ENCODE measurements at places on chromosomes 6 and 20. TPM values are rescaled to one million over a fixed set of nuclear protein-coding genes. Genes with fewer than 3 reads are reported as not detected.

The PRR18 gene
- total RNA-seq = not detected

DNA sequence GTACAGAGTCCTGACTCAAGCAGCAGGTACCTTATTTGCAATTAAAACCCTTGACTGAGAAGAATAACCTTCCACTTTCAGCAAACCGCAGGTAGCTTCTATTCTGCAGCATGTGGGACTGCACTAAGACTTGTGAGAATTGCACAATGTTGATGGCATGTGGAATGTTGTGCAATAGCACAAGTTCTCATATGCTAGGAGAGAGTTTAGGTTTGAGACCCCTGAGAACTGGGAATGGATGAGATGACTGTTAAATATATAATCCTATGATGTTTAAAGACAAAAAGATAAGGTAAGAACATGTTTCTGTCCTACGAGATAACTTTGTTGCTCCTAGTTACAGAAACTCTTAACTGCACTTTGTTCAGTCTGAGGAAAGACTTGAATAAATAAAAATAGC lies 194.6 kb downstream of the OTOR start:
- DNase-seq = no peak

The BNIP5 gene
- 14.4 TPM for total RNA-seq

GRCh38 chr6:164095056-164095455 lies 680.5 kb downstream of the QKI start:
- DNase-seq = no peak

The CRISP2 gene
- not detected for total RNA-seq

- no peak for DNase-seq
These were observed 9.9 kb downstream of the DNMT3B start for GRCh38 chr20:32772046-32772445.

The SLC24A3 gene
- 3.2 TPM for total RNA-seq

GRCh38 chr6:45965007-45965406 lies 50.7 kb downstream of the CLIC5 start:
- DNase-seq = no peak

GRCh38 chr6:47303861-47304260 lies 5.8 kb downstream of the TNFRSF21 start:
- DNase-seq = no peak

GRCh38 chr6:54037277-54037779 lies 73.9 kb upstream of the MLIP start:
- DNase-seq = no peak

- DNase-seq = no peak
These were observed 20.4 kb downstream of the TCP11 start for GRCh38 chr6:35120746-35121145.

The PPP1R10 gene
- 74.8 TPM for total RNA-seq

The SRPK1 gene
- 95.1 TPM for total RNA-seq

DNA sequence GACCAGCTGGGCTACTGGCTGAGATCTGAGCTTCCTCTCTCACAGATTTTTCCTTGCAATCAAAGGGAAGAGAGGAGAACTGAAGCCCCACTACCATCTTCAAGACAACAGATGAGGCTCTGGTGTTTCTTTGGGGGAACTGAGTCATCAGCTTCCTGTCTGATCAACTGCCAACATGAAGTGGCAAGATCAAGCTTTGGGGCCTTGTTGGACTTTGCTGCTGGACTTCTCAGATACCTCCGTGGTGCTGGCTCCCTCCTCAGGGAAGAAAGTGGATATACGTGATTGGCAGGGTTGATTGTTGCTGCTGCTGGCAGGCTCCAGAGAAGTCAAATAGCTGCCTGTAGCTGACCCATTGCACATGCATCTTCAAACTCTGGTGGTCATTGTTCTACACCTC lies 3.6 kb upstream of the TOX2 start:
- DNase-seq = no peak

The PCNA gene
- total RNA-seq = 61.5 TPM

- DNase-seq = no peak
These were observed 25.4 kb downstream of the FBXO9 start for GRCh38 chr6:53090576-53090975.

The OR2H1 gene
- not detected for total RNA-seq

DNA sequence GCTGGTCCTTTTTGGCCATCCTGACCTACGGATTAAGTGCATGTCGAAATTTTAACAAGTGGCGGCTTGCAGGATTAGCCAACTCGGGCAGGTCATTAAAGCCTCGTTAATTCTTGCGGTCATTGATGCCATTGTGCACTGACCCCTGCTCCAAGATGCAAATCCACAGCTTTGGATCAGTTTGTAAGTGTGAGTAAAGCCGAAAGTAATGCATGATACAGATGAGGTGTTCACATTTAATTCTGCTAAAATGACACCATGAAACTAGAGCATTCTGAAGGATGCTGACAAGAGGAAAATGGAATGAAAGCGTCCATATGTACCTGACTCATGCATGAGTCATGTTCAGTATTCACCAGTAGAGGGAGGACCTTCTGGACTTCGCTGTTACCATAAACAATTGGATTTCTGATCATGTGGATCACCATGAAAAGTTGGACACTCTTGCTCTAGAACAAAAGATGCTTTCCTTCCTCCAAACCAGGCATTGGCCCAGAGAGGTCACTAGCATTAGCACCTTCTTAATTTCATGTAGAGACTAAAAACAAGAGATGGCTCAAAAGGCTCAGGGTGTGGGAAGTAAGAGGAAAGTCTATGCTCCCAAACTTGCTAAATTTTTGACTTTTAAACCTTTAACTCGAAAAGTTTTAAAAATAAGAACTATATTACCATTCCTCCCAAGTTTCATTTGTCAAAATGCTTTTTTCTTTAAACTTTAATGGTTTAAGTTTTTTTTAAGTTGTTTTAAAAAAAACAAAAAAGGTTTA lies 48.0 kb downstream of the MUC22 start:
- no peak for DNase-seq

DNA sequence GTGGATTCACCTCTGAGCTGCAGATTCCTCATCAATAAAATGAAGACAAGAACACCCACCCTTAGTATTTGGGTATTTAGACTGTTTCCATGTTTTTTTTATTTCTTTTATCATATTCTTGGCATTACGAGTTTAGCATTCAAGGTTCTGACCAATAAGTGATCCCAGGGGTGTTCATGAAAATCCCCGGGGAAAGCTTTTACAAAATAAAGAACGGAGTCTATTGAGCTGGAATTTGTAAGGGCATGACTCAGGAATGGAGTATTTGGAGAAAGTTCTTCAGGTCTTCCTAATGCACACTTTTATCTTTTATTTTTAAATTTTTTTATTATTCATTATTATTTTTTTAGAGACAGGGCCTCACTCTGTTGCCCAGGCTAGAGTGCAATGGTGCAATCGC lies 19.4 kb upstream of the TOX2 start:
- no peak for DNase-seq

The TNFRSF21 gene
- total RNA-seq = 67.7 TPM

The LY6G6F gene
- total RNA-seq = not detected

The CD83 gene
- total RNA-seq = 1.3 TPM

The SUPT3H gene
- 2.0 TPM for total RNA-seq

GRCh38 chr20:62168890-62169435 lies 13.9 kb upstream of the MTG2 start:
- DNase-seq = no peak

DNA sequence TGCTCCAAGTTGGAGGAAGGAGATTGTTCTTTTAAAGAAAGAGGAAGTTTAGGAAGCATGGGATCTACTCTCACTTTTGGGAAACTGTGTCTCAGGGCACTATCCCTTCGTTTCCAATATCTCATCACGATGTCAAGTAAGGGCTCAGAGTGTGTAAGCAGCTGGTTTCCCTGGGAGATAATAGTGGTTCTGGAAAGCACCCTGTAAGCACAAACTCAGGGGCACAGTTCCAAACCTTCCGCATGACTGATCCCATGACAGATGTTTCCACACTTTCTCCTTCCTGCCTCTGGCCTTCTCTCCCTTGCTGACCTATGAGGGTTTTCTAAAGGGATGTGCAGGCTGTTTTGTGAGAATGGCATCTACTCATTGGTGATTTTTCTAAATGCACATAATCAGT lies 33.9 kb downstream of the ADTRP start:
- peak; percentile 51 for DNase-seq

- no peak for DNase-seq
These were observed 930.1 kb upstream of the MAN1A1 start for GRCh38 chr6:120279466-120280167.

DNA sequence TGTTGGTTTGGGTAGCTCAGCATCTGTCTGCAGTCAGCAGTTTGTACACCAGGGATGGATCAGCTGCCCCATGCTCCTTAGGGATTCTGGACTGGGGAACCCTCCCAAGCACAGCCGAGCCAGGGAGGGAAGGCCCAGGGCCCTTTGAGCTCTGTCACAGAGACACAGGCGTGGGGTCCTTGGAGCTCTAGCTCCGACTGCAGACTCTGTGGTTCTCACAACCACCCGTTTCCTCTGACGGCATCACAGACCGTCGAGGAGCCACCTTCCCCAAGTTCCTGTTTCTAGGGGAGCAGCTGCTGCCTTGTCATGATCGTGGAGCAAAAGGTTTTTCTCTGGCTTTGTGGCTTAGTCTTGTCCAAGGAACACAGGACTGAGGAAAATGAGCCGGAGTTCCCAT lies at the start of gene SLA2:
TSS of gene SLA2 (minus strand) at position 199 of the 400 bp plus-strand sequence. CDS start 4,861 bp downstream, outside the sequence.
- peak; percentile 47 for DNase-seq

- no peak for DNase-seq
These were observed 600.3 kb downstream of the CDH26 start for GRCh38 chr20:60558486-60558885.

DNA sequence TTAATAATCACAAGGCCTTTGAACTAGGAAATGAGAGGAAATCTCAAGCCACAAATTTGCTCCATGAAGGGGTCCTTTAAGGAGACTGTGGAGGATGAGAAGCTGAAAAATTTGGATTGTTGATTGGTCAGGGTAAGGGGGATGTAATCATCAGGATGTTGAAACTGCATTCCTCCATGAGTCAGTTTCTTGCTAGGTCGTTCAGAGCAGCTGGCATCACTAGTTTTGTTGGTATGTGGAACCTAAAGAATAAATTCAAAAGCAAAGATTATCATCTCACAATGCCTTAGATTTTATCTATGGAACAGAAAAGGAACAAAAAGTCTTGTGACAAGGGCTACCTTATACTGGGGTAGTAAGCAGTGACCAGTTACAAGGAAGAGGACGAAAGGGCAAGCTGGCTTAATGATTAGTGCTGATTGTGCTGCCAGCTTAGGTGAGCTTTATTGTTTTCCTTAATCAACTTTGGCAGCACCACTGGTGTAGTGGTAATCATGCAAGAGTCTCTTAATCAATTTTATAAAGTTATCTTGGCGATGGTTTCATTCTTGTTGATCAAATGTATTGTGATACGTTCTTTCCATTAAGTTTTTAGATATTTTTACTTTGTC lies 36.6 kb downstream of the CRISP2 start:
- DNase-seq = no peak

DNA sequence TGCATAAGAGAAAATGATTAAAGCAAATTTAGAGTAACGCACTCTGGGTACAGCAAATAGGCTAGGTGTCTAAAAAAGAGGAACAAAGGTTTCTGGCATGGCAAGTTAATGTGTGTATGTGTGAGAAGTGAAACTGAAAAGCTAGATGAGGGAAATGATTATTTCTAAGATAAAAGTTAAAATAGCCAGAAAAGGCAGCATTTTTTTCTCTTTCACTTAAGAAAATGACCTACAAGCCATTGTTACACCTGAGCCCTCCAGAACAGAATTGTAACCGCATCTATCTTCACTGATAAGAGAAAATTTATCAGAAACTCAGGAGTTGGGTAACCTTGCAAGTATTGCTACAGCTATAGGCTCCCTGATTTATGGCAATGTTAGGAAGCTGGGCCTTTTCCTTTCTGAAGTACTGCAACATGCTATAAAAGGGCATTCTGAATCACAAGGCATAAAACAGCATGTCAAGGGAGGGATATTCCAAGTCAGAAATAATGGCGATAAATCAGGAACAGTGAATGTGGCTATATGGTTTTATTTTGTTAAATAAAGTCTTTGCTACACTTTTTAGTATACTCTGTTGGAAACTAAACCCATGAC lies 395.3 kb downstream of the TBC1D32 start:
- DNase-seq = no peak

GRCh38 chr6:4378319-4378996 lies 243.1 kb upstream of the ECI2 start:
- DNase-seq = no peak

DNA sequence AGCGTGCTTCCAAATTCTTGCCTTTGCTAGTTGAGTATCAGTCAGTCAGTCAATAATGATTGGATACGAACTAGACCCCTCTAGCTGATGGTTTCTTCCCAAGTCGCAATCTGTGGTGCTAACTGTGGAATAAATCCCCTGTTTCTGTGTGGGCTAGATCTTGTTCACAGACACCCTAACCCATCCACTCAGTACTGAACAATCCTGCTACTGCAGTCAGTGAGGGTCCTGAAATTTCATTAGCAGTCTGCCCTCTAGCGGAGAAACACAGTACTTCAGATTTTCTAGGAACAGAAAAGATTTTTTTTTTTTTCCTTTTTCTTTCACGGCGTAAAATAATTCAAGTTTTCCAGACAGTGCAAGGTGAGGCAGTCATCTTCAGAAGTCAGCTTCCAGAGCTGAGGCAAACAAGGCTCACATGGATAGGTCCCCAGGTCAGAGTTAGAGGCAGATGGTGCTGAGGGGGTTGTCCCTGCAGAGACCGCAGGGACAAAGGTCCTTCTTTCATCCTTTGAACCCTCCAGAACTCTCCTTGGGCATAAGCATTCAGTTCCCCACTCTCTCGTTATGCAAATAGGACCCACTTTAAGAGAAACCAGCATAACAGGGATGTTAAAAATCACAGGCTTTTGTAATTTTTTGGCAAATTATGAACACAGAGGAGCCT lies 119.6 kb downstream of the SCML4 start:
- DNase-seq = no peak

GRCh38 chr20:46168438-46168837 lies 50.3 kb downstream of the CD40 start:
- no peak for DNase-seq

DNA sequence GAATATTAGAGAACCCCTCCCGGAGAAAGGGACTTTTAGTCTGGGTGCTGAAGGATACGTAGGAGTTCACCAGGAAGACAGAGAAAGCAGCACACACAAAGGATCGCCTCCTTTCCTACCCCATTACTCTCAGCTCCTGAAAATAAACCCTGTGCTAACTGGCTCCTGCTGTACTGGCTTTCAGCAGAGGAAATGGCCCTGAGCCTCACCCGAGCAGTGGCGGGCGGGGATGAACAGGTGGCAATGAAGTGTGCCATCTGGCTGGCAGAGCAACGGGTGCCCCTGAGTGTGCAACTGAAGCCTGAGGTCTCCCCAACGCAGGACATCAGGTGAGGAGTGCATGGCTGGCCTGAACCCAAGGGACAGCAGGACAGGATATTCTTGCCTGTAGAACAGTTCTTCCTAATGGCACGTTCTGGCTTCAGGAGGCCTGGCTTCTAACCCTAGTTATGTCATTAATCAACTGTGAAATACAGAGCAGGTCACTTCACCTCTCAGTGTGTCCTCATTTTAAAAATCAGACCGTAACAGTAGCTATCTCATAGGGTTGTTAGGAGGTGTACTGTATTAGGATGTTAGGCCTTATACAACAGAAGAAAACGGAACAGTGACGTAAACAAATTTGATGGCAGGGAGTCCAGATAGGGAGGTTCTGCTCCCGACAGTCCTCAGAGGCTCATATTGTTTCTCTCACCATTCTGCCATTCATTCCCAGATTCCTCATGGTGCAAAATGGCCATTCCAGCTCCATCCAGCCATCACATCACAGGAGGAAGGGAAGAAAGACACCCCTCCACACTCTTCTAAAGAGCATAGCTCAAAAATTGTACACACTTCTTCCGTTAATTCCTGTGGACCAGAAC lies 1.8 kb downstream of the RBCK1 start:
- peak; percentile 60 for DNase-seq

GRCh38 chr6:116533233-116533957 lies 12.1 kb downstream of the TRAPPC3L start:
- no peak for DNase-seq

All from left colon (tissue), 2 donors.